ENCODE measurements at places on chromosomes 2 and 18. TPM values are rescaled to one million over a fixed set of nuclear protein-coding genes. Genes with fewer than 3 reads are reported as not detected.

DNA sequence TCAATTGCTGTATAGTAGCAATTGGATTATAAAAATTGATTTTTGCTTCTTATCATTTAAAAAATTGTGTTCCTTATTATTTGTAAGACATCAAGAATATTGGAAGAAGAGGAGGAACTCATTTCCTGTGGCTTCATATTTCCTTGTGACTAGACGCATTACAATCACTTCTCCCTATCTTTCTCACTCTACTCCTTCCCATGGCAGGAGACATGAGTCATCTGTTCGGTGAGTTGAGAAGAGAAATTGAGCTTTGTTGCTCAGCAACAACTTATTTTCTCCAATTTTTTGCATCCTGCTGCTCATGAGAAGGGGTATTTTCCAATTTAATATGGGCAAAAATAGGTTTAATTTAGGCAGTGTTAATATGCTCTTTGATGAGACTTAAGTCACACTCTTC, 1783.9 kb downstream of the SUCLG1 start:
- DNase-seq: no peak

GRCh38 chr2:15761056-15761455, 169.4 kb downstream of the DDX1 start:
- DNase-seq: no peak

ACOXL gene
- total RNA-seq: not detected

DNA sequence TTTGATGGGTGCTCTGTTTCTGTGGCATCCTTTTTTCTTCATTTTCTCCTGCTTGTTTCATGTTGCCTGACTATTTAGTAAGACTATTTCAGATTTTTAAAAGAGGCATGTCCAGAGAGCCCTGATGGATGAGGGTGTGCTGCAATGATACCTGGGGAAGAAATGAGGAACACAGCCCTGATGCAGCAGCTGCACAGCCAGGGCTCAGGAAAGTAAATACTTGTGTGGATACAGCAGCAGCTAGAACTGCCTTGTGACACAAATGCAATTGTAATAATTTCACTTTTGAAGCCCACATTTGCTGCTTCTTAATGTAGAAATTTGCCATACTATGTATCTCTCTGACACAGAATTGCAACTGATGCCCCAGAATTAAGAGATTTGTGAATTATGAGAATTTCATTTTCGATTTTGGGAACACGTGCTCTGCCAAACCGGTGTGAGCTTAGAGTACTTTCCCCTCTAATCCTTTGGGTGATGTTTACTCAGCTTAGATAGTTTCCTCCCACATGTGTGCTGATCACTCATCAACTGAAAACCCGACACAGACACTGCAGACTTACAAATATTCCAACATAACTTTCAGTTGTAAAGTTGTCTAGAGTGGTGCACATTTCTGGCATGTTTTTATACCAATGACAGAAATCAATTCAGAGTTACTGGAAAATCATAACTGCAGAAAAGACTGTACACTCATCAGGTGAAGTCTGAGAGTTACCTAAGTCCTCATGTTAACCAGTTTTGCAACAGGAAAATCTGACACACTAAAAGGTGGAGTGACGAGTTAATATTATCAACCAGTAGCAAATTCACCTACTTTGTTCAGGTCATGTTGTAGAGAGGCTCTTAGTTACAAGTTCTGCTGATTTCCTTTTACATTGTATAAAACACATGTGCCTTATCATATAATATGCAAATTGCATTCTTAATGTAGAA, 383.4 kb downstream of the CBLN2 start:
- DNase-seq: no peak

DNA sequence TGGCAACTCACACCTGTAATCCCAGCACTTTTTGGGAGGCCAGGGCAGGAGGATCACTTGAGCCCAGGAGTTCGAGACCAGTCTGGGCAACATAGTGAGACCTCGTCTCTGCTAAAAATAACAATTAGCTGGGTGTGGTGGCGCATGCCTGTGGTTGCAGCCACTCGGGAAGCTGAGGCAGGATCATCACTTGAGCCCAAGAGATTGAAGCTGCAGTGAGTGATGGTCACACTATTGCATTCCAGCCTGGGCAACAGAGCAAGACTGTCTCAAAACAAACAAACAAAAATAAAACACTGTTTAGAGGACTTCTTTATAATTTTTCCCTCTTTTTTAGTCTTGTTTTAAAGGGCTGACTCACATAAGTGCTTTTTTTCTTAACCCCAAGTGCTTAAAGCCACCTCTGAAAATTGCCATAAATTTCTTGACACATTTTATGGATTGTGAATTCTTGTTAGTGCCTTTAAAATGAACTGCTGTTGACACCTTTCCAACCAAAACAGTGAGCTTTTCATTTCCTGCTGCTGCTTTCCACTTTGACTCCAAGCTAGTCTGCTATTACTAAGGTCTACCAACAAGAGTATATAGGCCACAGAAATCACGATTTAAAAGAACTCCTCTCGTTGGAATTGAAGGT, 41.7 kb downstream of the CYP20A1 start:
- no peak for DNase-seq

LRRFIP1 gene
- 38.1 TPM for total RNA-seq

- no peak for DNase-seq
These were observed 46.6 kb upstream of the RFX8 start for GRCh38 chr2:101521487-101521886.

GRCh38 chr2:21233194-21233593, 109.4 kb downstream of the TDRD15 start:
- no peak for DNase-seq

NETO1 gene
- not detected for total RNA-seq

EVX2 gene
- total RNA-seq: not detected

GRCh38 chr2:147759536-147759935, 85.3 kb upstream of the ACVR2A start:
- no peak for DNase-seq

- no peak for DNase-seq
These were observed 28.2 kb downstream of the MAIP1 start for GRCh38 chr2:199983534-199983933.

DNA sequence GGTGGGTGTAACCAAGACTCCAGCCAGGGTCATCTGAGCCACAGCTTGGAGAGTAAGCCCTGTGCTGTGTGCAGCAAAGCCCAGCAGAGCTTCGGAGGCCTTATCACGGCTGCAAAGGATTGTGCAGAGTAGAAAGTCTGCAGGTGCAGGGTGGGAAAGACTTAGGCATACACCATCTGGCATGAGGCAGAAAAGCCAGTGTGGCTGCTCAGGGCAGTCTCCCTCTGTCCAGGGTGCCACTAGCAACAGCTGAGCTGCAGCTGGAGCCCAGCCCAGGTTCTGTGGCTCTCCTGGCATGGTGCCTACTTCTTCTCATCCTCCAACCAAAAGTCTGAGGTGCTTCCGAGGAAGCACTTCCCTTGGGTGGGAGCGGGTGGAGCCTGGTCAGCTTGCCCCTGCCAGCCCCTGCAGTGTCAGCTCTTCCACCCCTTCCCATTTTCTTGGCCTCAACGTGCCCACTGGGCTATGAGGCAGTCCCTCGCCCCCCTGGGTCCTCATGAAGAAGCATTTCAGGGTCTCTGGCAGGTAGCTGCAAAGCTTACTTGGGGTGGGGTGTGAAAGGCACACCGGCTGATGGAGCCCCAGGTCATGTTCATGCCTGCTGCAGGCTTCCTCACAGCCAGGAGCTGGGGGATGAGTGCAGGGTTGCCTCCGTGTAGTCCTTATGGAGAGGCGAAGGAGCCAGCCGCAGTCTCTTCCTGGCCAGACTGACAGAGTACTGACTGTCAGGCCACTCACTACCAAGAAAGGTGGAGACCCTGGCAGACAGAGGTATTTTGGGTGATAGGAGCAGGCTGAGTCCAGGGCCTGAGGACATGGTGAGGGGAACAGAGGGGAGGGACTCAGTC, 4.8 kb downstream of the AMER3 start:
- peak; percentile 5 for DNase-seq

DNA sequence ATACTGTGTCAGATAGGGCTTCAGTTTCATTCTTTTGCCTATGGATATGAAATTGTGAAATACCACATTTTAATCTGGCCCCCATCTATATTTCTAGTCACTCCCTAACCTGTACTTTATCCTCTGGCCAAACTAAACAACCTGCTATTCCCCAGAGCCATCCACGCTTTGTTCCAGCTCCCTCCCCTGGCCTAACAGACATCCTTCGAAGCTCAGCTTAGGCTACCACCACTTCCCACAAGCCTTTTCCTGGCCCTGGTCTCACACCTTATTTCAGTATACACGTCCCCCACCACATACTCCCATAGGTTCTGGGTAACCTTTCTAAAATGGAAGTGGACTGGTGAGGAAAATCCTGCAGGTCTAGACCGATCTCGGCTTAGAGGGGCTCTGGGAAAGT, 55.4 kb downstream of the MAP4K3 start:
- no peak for DNase-seq

GRCh38 chr2:236215196-236215595, 47.0 kb upstream of the GBX2 start:
- no peak for DNase-seq

SKA1 gene
- 23.8 TPM for total RNA-seq

CFAP65 gene
- 0.16 TPM for total RNA-seq

SERPINB12 gene
- total RNA-seq: not detected

THSD7B gene
- not detected for total RNA-seq

GRCh38 chr2:70143314-70144150, 47.3 kb downstream of the C2orf42 start:
- peak; percentile 69 for DNase-seq

MLPH gene
- total RNA-seq: 82.9 TPM

- DNase-seq: no peak
These were observed 308.3 kb downstream of the DLGAP1 start for GRCh38 chr18:4146797-4147196.

DNA sequence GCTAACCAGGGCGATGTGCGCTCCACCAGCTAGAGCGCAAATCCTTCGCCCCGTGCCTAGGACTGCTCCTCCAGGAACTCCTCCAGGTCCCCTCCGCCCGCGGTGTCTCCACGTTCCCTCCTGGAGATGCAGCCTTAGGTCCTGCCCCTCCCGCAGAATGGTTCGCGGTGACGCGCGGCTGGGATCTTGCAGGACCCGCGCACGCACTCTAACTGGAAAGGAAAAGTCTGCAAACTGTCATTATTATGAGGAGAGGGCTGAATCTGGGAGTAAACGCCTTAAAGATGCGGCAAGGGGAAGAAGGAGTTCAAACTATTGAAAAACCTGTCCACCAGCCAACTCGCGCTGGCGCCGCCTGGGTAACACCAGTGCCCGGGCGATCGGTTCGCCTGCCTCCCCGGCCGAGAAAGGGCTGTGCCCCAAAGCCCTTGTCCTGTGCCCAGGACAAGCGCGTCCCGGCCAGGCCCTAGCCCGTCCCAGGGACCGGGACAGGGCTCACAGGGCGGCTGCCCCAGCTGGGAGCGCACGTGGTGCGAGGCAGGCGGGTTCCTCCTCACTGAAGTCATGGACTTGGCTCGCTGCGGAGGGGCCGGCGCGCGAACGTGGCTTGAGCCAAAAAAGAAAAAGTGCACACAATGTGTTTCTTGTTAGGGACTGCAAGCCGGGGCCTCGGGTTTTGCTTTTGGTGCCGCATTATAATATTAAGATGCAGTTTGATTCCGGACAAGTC, 5.5 kb upstream of the ID2 start:
- DNase-seq: no peak

EEF1B2 gene
- 618 TPM for total RNA-seq

SIX3 gene
- not detected for total RNA-seq

SCYGR7 gene
- not detected for total RNA-seq

ACTR3 gene
- 218 TPM for total RNA-seq

PRKAG3 gene
- total RNA-seq: not detected

- DNase-seq: no peak
These were observed 302.3 kb upstream of the VWC2L start for GRCh38 chr2:214108598-214108997.

ZNF385B gene
- total RNA-seq: not detected

PNO1 gene
- 65.5 TPM for total RNA-seq

STPG4 gene
- 0.26 TPM for total RNA-seq

TRIM43 gene
- total RNA-seq: not detected

DNA sequence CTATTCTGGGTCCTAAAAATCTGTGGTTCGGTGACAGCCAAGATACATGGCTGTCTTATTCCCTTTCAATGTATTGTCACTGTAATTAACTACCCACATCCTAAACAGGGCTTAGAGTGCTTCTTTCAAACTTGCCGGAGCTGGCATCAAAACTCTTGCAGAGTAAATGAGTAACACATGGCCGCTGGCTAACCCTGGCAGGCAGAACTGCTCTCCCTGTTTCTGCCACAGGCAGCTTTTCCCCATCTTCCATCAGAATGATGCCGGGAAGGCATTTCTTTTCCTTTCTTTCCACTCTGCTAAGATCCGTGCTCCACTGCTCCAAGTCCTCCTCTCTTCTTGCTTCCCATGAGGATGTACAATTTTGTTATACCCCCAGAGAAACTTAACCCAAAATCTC, 54.8 kb upstream of the PTPRM start:
- no peak for DNase-seq

DNA sequence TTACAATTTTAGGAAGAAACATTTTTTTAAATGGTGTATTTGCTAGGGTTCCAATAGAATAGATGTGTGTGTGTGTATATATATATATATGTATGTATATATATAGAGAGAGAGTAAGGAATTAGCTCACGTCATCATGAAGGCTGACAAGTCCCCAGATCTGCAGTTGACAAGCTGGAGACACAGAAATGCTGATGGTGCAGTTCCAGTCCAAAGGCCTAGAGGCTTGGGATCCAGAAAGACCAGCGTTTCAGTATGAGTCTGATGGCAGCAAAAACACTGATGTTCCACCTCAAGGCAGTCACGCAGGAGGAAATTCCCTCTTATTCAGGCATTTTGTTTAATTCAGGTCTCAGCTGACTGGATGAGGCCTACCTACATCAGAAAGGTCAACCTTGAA, 386.8 kb downstream of the PTH2R start:
- DNase-seq: no peak

AGAP1 gene
- 15.8 TPM for total RNA-seq

DNA sequence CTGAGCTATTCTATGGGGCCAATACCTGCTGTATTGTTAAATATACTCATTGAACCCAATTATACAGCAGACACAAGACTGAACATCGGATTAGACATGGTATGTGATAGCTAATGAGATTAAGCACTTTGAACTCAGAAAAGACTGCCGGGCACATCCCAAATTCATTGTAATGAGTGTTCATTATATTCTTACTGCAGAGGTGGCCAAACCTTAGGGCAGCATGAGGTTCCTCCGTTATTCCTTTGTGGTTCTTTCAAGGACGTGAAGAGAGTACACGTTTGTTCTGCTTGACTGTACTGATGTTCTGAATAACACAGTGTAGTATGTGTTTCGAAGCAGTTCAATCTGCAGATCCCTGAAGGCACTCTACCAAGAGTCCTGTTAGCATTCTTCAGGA, 78.4 kb downstream of the KIF5C start:
- no peak for DNase-seq

UGT1A10 gene
- total RNA-seq: not detected

DNA sequence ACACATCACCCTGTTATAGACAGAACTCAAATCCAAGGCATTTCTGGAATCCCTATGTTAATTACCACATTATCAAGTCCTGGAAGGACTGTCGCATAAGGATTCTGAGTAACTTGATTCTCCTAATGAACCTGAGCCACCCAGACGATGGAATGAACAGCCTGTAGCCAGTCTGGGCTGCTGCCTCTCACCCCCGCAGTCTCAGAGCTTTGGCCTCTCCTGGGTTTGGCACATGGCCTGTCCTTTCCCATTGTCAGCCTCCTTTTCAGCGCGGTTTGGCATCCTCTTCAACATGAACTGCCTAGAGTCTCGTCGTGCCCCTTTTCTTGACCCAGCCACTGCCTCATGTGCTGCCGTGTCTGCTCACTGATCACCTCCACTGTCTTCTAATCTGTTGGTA, 147.6 kb downstream of the SLC8A1 start:
- no peak for DNase-seq

LDLRAD4 gene
- 12.7 TPM for total RNA-seq
